ENCODE measurements at places on chromosomes 4 and X.

- DNase-seq, result peak; percentile 43
These were observed 55.9 kb downstream of the C4orf51 start for GRCh38 chr4:145735827-145736226.

DNA sequence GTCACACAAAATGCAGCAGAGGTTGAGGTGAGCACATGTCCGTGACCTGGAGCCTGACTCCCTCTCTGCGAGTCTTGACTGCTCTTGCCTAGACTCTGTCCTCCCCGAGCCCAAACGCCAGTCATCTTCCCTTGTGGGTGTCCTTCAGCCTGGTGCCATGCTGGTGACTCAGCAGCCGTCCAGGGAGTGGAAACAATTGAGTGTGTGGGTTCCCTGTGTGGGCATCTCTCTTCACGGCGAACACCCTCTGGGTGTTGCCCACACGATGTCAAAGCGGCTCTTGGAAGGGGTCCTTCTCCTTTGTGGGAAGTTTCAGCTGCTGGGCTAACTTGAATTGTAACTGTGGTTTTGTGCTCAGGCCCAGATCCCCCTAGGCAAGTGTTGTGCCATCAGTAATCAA is 17.5 kb upstream of the MSANTD1 start:
- DNase-seq, result no peak

DNA sequence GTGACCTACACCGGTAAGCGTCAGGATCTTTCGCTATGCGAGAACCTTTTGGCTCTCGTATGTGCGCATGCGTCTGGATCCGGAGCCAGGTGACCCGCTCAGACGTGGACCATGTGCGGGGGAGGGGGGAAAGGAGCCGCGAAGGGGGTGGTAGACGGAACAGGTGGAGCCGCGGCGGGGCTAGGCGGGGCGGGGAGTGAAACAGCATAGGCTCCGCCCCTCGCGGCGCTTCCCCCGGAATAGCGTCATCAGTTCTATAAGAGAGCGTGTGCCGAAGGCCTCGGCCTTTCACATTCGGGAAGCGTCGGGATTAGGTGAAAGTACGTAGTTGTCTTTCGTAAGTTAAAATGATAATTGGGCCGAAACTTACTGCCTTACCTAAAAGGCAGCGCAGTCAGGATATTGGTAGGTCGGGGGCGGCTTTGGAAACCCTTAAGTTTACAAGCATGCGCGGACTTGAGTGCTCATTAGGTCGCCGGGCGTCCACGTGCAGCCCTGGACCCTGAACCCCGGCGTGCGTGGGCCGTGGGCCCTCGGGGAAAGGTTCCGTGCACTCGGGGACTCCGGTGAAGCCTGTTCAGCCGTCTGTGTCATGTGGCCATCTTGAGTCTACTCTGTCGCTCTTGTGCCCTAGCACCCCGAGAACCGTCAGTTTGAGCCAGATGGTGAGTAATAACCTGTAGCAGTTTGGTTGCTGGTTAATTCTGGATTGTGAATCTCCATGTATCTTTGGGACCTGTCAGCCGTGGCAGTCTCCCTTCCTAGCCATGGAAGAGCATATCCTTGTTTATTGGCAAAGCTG is 74.1 kb downstream of the PRSS12 start:
- peak; percentile 88 for DNase-seq

DNA sequence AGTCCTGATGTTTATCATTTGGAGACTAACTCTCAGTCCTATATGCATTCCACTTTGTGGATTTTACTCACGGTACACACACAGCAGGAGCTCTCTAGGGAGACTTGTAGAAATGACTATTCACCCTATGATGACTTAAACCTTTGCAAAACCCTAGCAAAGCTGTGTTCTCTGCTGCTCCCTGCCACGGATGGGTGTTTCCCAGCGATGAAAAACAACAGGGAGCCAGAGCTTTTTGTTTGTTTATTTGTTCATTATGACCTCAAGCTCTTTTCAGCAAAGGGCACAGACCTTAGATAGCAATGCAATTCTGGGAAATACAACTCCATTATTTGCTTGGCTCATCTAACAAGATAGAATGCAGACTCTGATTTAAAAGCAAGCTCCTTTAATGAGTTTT is 156.6 kb downstream of the GRIA3 start:
- DNase-seq, result peak; percentile 31

DNA sequence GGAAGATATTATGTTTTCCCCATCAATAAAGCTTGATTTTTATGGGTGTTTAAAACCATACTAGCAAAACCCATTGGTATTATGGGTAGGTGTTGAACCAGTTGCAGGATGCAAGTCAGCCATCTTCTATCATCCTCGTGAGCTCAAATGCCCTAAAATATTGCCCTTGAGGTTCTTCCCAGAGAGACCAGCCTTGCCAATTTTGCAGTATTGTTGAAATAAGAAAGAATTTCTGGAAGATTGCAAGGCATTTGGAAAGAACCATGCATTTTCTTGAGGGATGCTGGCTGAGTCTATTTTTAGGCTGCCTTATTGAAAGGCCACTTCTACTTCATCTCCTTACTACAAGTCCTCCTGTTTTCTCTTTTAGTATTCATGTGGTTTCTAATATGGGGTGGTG is 60.9 kb upstream of the SOD3 start:
- no peak for DNase-seq

- no peak for DNase-seq
These were observed 376.9 kb downstream of the PPP4R3C start for GRCh38 chrX:27086237-27086636.

DNA sequence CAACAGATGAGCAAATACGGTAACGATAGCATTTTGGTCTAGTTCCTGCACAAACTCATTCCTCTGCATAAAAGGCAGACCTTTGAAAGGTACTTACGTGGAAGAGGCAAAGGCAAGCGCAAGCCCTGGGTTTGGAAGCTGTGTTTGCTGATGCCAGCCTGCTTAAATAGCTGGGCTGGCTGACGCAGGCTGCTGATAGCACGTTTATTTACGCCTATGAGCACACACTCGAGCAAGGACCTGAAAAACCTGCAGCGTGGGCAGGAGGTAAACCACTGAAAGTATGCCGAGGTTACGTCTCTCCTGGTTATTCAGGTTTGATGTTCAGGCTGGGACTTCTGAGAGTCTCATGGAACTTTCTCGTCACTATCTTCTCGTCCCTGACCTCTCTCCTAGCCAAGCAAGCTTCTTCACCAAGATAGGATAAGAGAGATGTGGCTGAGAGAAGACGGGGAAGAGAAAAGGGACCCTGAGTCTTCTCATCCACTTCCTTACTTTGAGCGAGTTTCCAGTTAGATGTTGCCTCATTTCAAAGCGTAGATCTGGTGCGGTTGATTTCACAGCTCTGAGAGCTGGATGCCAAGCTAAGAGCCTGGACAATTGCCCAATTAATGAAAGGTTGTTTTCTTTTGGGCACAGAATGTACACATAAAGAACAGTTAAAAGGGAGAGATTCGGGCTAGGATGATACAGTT is at the start of gene HOPX:
Gene HOPX, minus strand, starts transcription at position 139 of the 695 bp plus-strand sequence. CDS start 23,480 bp downstream, outside the sequence.
- no peak for DNase-seq

GRCh38 chr4:57154191-57154590 is 44.0 kb upstream of the IGFBP7 start:
- no peak for DNase-seq

DNA sequence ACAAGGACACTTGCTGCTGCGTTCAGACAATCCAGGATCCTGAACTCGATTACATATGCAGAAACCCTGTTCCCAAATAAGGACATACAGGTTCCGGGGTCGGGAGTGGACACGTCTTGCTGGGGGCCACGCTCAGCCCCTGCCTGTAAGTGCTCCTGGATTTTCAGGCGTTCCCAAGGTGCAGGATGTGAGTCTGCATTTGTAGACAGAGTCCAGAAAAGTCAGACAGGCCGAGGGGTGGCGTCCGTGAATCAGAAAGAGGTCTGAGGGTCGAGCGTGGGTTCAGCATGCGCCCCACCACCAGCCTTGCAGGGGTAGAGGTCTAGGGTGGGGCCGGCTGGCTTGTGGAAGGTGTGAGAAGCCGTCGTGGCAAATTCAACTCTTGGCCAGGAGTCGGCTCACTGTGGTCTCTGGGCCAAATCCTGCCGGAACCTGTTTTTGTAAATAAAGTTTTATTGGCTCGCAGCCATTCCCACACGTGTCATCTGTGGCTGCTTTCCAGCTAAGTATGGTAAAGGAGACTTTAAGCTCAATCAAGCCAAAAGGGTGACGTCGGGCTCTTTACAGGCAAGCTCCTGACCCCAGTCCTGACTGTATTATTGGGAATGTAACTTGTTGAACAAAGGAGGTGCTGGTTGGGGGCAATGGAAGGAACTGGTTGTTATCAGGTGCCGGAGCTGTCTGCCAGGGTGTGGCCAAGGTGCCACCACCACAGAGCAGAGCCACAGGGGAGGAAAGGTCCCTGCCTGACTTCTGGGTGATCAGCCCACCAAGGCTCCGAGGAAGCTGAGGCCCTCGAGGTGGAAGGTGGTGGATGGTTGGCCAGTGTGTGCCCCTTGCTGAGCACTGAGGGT is 7.4 kb downstream of the DOK7 start:
- no peak for DNase-seq

DNA sequence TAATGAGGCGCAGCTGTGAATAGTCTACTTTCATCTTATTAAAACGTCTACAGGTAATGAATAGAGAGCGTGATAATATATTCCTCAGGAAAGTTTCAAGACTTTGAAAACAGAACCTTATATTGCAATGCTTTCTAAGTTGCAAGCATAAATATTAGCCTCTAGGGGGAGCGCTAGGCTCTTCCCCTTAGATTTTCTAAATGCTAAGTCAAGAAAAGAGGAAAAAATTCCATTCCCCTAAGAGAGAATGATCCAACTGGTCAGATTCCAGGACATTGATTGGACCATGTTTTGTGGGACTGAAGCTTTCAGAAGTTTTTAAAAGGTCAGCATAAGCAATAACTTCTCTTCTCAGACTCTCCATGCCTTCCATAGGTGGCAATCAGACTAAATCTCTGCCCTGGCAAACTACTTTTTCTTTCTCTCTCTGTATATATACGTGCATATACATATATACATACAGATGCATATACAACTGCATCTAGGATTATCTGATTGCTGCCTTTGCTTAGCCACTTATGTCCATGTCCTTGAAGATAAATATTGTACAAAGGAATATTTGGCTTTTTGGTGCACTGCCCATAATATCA is 492.9 kb downstream of the INPP4B start:
- peak; percentile 73 for DNase-seq

- DNase-seq, result no peak
These were observed 1217.0 kb downstream of the RAPGEF2 start for GRCh38 chr4:160319868-160320260.

DNA sequence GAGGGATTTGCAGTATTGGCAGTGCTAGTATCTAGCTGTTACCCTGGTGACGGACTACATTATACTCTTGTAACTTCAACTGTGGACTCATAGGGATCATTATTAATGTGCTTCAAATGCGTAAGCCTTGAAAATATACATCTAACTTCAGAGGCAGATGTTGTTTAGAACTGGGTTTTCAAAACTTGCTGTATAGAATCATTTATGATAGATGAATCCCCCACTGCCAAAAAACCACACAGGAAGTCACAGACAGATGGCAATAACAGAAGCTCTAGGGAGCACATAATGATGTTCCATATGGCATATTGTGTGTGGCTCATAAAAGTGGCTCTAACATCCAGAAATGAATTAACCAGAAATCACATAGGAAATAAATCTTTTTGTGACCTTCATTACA is 62.3 kb upstream of the RELL1 start:
- DNase-seq, result no peak

DNA sequence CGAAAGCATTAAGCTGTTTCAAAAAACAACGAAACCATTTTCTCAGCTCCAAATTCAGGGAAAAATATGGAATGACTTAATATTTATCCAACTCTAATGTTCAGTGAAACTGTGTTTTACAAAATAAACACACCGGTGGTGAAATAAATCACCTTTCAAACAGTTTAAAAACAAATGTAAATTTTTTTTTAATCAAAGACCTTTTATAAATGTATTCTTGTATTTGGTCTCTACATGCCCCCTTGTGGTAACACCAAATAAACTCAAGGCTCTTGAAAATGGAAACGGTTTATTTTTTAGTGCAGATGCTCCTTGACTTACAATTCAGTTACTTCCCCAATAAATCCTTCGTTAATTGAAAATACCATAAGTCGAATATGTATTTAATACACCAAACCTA is 45.8 kb upstream of the ITM2A start:
- no peak for DNase-seq

GRCh38 chrX:100625985-100626491 is 10.6 kb downstream of the TSPAN6 start:
- DNase-seq, result no peak

GRCh38 chrX:21725496-21725895 is 32.4 kb downstream of the SMPX start:
- DNase-seq, result peak; percentile 24

- no peak for DNase-seq
These were observed 105.0 kb upstream of the PAQR3 start for GRCh38 chr4:79044141-79044659.

GRCh38 chrX:51728202-51728601 is 15.0 kb upstream of the GSPT2 start:
- no peak for DNase-seq

DNA sequence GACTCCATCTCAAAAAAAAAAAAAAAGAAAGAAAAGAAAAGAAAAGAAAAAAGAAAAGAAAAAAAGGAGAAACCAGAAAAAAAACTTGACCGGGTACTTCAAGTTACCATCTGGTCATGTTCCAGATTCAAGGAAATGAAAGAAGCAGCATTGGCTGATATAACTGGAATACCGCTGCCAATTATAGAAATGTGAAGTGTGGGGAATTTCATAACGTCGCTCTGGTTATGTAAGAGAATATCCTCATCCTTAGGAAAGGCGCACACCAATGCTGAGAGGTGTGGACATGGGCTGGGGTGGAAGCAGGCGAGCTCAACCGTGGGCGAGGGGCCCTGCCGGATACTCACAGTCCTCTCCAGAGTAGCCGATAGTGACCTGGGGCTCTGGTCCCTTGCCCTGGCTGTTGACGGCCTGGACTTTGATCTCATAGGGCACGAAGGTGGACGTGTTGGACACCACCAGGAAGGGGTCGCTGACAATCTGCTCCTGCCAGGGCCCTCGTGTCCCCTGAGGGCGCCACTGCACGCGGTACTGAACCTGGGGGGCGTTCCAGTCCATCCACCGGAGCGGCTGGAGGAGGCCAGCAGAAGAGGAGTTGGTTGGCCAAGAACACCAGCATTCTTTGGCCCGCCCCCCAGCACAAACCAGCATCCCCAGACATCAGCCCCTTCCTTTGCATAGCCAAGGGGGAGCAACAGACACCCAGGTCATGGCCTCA is 19.5 kb downstream of the L1CAM start:
- DNase-seq, result no peak

DNA sequence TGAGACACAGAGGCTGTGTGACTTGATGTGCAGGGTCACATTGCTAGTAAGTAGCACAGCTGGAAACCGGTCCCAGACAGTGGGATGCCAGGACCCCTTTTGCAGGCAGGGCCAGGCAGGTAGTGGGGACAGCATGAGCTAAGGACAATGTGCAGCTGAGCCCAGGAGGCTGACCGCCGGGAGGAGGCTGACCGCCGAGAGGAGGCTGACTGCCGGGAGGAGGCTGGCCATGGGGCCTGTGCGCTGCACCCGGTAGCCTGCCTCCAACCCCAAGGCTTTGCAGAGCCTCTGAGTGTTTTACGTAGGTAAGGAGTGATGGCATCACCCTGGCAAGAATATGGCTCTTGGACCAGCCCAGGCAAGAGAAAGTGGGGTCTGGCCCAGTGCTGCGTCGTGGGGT is 58.9 kb downstream of the TBC1D14 start:
- no peak for DNase-seq

Measured in LHCN-M2 (cell line).